ENCODE measurements at places on chromosomes 6 and 20. TPM values are rescaled to one million over a fixed set of nuclear protein-coding genes. Genes with fewer than 3 reads are reported as not detected.

- H3K4me1 ChIP-seq, result no peaks in the 10 kb centered on the region
- H3K27ac ChIP-seq, result no peak overlapping the region
- H3K4me3 ChIP-seq, result no peak overlapping the region
- no peaks in the 10 kb centered on the region for H3K36me3 ChIP-seq
- no peak for DNase-seq
These were observed 475.2 kb upstream of the EPHA7 start for GRCh38 chr6:93894521-93894920.

DNA sequence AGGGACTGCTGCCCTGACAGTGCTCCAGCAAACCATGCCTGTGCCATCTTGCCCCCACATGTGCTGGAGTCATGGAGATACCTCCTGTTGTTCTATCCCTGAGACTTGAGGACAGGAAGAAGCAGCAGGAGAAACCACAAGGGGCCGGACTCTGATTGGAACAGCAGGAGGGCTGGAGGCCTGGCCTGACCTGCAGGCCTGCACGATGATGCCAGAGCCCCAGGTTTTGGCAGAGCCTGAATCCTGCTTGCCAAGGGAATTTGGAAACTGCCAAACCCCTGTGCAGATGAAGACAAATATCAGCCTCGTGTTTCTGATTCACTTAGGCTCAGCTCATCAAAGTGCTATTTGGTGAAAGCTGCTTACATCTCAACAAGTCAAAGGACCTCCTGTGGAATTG lies 177.6 kb downstream of the MAFB start:
- H3K27me3 ChIP-seq, result no peaks in the 10 kb centered on the region
- H3K36me3 ChIP-seq, result no peaks in the 10 kb centered on the region
- H3K27ac ChIP-seq, result no peak overlapping the region
- no peaks in the 10 kb centered on the region for H3K4me1 ChIP-seq
- DNase-seq, result no peak
- H3K4me3 ChIP-seq, result no peak overlapping the region

GRCh38 chr6:64347411-64347810 lies 711.8 kb downstream of the PHF3 start:
- H3K27me3 ChIP-seq, result no peaks in the 10 kb centered on the region
- no peaks in the 10 kb centered on the region for H3K4me1 ChIP-seq
- no peak overlapping the region for H3K4me3 ChIP-seq
- H3K27ac ChIP-seq, result no peak overlapping the region
- H3K36me3 ChIP-seq, result no peaks in the 10 kb centered on the region

DNA sequence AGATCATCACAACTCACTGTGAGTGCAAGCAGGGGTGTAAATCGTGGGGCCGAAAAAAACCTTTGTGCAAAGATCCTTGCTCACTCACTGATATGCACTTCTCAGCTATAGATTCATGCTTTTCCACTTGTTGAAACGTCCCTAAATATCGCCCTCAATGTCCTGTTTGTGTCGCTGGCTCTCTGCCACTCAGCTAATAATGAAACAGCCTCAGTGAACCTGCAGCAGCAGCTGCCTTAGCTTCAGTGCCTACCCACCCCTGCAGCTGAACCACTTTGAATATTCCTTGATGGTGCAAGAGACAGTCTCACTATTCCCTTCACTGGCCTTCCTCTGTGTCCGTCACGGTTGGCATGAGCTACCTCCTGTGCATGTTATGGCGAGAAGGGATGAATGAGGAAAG lies 128.9 kb upstream of the NAA20 start:
- H3K27ac ChIP-seq, result no peak overlapping the region
- no peaks in the 10 kb centered on the region for H3K36me3 ChIP-seq
- no peak overlapping the region for H3K4me3 ChIP-seq
- no peak for DNase-seq
- peaks cover 15% of the 10 kb centered on the region for H3K27me3 ChIP-seq
- H3K4me1 ChIP-seq, result no peaks in the 10 kb centered on the region

- DNase-seq, result no peak
- no peaks in the 10 kb centered on the region for H3K4me1 ChIP-seq
- H3K4me3 ChIP-seq, result no peak overlapping the region
- H3K36me3 ChIP-seq, result no peaks in the 10 kb centered on the region
These were observed 107.2 kb upstream of the SASH1 start for GRCh38 chr6:148235446-148235845.

GRCh38 chr20:54079652-54080051 lies 9.3 kb upstream of the BCAS1 start:
- DNase-seq, result no peak
- H3K36me3 ChIP-seq, result no peaks in the 10 kb centered on the region
- peaks cover 17% of the 10 kb centered on the region for H3K4me1 ChIP-seq
- H3K27me3 ChIP-seq, result no peaks in the 10 kb centered on the region
- no peak overlapping the region for H3K4me3 ChIP-seq

GRCh38 chr6:128208851-128209580 lies 308.2 kb upstream of the THEMIS start:
- no peaks in the 10 kb centered on the region for H3K27me3 ChIP-seq
- H3K4me3 ChIP-seq, result no peak overlapping the region
- H3K36me3 ChIP-seq, result no peaks in the 10 kb centered on the region
- H3K4me1 ChIP-seq, result no peaks in the 10 kb centered on the region

Gene NRN1
- 1.00 TPM for total RNA-seq

Gene TNXB
- total RNA-seq, result 5.8 TPM

Measured in activated CD4-positive, alpha-beta memory T cell treated with anti-CD3 and anti-CD28 coated beads for 36 hours (primary cell).